SHP77 (cell line): ENCODE measurements at places on chromosomes 6 and 20.

GRCh38 chr20:46361381-46361780 is 45.0 kb downstream of the ELMO2 start:
- no peak for DNase-seq

- no peak for DNase-seq
Measured at GRCh38 chr6:93304505-93304904, 114.9 kb downstream of the EPHA7 start.

DNA sequence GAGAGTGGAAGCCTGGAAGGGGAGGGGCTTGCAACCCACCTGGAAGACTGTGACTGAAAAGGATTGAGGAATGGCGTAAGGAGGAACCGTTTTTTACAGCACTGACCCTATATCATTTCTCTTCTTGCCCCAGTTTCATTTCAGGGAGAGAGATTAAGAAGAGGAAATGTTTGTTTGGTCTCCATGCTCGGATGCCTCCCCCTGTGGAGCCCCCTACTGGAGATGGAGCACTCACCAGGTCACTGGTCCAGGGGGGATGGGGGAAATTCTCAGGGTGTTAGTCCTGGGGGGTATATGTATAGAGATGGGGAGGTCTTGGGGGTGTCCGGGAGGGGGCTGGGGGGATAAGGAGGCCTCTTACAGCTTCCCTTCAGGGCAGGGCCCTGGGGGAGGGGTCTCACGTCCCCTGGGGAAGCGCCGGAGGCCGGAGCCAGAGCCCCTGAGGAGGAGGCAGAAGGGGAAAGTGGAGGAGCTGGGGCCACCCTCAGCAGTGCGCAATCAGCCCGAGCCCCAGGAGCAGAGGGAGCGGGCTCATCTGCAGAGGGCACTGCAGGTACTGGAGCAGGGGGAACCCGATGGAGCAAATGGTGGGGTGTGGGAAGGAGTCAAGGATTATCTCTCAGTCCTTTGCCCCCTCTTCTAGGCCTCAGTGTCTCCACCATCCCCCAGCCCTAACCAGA is 3.2 kb downstream of the CUTA start:
- DNase-seq = no peak

- no peak for DNase-seq
Measured at GRCh38 chr6:154234019-154234772, 122.4 kb downstream of the IPCEF1 start.

DNA sequence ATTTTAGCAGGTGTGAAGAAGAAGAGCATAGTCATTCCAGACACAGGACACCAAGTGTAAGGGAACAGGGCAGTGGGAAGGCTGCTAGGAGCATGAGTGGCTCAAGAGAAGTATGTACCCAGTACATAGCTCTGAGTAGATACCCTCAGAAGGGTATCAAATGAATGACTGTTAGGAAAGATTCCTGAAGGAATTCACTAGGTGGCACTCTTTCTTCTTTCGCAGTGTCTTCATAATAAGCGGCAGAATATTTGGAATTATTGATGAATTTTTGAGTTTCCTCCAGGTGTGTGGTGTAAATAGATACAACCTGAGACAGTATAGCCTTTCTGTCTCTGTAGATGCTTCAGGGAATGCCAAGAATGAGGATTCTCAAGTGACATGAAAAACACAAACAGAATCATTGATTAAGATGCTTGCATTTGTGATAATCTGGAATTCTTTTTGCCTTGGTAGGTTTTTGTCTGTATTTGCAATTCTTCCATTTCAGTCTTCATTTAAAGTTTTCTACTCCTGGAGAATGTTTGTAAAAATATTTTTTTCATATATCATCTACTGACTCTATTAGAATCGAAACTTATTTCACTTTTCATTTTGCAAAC is 264.3 kb upstream of the RIMS1 start:
- no peak for DNase-seq

GRCh38 chr6:138454981-138455706 is 44.1 kb downstream of the NHSL1 start:
- no peak for DNase-seq

DNA sequence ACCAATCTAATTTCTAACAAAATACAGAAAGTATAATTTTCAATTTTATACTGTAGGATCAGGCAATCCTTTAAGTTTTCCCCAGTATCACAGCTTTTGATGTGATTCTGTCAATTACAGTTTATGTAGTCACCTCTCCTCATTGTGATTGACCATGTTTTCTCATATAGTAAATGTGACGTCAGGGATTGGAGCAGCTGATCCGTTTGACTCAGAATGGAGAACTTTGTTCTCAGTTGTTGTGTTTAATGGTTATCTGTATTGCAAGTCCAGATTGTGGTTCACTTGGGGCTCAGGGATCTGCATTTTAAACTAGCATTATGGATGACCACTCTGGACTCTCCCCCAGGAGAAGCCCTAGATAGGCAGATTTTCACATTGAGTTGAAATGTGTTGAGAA is 90.6 kb downstream of the DNAH8 start:
- DNase-seq = no peak

DNA sequence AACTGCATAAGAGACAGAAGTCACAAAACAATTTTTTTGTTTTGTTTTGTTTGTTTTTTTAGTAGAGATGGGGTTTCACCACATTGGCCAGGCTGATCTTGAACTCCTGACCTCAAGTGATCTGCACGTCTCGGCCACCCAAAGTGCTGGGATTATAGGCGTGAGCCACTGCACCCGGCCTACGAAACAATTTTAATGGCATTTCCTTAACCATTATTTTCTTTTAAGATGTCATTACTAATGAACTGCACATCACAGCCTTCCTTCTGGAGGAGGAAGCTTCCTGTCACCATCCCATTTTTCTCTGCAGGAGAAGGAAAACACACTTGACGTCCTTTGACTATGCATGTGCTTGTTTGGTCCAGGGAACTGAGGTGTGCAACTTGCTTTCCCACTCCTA is 125.3 kb upstream of the AKIRIN2 start:
- no peak for DNase-seq

- no peak for DNase-seq
Measured at GRCh38 chr6:155384321-155384952, 70.2 kb upstream of the TFB1M start.

DNA sequence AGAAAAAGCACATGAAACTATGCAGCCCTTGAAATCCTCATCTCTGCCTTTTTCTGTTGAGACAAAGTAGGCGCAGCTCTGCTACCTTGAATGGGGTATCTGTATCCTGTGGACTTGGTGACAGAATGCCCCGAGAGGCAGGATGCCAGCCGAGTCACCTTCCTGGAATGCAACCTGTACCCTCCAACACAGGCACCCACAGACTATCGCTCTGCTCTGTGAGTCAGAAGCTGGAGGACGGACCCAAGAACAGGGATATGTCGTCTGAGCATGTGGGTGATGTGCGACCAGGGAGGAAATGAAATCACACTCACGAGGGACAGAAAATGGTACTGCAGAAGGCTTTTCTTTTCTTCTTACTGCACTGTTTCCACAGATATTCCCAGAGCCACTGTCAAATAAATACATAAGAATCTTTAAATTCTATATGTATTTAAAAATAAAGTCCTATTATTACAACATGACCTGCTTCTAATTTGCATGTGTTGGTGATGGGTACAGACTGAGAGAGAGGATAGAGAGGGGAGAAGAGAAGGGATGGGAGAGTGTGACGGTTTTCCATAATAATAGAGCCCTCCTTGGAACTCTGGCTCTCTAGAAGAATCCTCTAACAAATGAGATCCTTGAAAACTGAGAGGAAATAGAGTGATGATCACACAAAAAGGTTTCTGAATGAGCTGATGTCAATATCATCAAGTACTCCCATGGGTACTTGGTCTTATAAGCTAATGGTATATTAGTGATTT is 308.1 kb downstream of the FOXC1 start:
- no peak for DNase-seq

DNA sequence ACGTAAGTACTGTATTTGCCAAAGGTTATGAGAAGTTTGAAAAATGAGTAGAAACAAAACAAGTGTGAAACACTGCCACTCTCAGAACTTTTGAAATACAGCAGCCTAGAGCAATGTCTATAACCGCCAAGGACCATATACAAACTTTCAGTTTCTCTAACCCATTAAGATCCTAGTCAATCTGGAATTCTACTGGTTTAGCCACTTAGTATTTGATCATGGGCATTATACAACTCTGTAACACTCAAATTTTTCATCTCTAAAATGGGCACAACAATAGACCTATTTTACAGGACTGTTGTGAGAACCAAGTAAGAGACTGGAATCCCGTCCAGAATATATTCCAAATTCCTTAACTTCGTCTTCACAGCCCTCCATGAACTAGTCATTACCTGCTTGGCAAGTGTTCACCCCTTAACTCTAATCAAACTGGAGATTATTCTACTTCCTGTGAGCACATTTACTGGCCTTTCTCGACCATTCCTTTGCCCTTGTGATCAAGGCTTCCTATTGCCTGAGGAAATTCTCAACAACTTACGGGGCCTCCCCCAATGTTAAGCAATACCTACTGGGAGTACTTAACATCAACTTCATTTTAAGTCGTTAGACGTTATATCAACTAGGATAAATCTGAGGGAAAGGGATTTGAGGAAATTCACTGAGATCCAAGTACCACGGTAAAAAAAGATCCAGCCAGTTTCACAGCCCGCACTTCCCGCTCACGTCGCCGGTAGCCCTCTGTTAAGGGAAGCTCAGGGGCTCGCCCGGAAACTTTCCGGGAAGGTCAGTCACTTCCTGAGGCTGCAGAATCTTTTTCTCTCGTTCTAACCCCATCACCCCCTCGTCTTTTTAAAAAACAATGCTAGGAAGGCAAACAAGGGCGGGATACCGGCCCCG is 1.1 kb downstream of the EIF2S2 start:
- DNase-seq = no peak
